ENCODE measurements at places on chromosomes 3 and 15.

GRCh38 chr3:46349484-46350261, 4.2 kb upstream of the CCR2 start:
- no peak for DNase-seq

DNA sequence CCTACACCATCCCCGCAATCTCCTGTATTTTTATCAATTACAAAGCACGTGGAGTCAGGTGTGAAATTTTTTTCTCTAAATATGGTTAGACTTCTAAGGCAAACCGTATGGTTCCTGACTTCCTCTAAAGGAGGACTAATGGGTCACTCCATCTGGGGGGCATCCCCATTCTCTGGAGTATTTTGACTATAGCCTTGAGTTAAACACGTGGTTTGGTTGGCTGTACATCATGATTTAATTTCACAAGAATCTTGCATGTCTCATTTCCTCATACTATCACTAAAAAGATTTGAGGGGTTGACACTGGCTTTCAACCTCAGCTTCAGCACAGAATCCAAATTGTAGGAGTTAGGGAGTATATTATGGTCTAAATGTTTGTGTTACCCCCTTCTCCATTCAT, 25.3 kb upstream of the ZNF770 start:
- DNase-seq, result no peak

DNA sequence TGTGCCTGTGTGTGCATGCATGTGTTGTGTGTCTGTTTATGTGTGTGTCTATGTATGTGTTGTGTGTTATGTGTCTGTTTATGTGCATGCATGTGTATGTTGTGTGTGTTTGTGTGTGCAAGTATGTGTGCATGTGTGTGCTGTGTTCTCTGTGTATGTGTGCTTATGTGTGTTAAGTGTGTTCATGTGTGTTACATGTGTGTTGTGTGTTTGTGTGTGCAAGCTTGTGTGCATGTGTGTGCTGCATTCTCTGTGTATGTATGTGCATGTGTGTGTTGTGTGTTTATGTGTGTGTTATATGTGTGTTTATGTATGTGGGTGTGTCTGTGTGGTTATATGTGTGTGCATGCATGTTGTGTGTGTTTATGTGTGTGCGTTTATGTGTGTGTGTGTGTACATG, 14.9 kb downstream of the UROC1 start:
- no peak for DNase-seq

GRCh38 chr3:183298701-183299153, 45.7 kb downstream of the B3GNT5 start:
- DNase-seq, result peak; percentile 12

- DNase-seq, result no peak
These were observed 339.6 kb upstream of the TBL1XR1 start for GRCh38 chr3:177536873-177537272.

DNA sequence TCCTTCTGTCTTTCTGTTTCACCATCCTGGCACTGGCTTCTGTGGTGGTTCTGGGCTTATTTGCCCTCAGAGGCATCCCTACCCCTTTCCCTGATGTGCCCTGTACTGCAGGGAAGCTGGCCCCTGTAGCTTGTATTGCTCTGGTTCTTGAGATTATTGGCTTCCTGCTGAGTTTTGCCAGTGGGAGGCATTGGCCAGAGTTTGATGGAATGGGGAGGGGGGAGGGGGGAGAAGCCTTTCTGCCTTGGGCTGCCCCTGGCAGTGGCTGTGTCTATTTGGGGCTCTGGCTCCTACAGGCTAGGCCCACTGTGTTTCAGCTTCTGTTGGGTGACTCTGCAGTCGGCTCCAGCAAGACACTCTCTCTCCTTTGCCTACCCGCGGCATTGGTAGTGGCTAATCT, 41.6 kb upstream of the SEMA6D start:
- no peak for DNase-seq

DNA sequence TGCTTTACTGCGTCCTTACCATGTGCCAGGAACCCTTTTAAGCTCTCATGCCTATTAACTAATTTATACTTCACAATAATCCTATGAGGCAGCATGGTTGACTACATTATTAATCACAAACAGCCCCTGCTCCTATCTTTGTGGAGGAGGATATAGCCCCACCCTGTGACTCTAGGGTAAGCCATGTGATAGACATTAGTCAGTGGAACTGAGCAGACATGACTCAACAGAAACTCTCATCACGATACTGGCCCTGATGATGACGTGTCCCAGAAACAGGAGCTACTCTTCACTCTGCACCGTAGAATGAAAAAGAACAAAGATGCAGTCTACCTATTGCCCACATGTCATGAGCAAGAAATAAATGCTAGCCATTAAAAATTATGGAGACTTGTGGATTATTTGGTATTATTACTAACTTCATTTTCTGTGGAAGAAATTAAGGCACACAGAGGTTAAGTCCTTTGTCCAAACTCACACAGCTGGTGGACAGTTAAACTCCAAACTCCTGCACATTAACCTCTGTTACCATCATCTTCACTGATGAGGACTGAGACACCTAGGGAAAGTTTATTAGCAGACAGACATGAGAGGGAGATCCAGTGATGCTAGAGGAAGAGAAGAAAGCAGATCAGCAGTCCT, 51.2 kb downstream of the CFAP20DC start:
- DNase-seq, result no peak

DNA sequence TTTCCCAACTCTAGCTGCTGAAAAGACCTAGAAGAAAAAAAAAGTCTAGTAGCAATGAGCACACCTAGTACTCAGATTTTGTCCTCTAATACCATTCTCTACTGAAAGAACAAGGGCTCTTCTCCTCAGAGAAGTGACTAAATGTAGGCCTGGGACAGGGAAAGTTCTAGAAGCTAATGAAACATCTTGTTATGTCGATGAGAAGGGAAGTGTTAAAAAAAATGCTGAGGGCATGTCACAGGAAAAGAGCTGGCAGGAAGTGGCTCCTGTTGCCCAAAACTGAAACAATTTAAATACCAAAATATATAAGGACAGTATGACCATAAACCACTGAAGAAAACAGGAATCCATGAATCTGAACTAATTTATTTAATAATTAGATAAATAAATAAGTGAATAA, 581.4 kb upstream of the TBL1XR1 start:
- no peak for DNase-seq

DNA sequence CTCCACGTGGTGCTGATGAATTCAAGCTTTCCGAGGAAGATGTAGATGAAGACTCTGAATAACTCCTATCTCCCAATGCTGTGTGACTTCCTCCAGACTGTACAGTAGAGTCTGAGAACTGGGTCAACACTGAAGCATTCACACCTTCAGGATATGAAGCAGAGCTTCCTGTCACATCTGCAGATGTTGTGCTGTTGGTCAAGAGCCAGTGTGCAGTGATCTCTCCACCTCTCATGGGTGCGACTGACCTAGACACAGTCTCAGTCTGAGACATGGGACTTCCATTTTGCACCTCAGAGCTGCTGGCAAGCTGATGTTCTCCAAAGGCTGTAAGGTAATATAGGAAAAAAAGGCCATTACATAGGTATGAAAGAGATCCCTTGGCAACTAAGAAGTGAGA, 36.5 kb downstream of the HEG1 start:
- no peak for DNase-seq

DNA sequence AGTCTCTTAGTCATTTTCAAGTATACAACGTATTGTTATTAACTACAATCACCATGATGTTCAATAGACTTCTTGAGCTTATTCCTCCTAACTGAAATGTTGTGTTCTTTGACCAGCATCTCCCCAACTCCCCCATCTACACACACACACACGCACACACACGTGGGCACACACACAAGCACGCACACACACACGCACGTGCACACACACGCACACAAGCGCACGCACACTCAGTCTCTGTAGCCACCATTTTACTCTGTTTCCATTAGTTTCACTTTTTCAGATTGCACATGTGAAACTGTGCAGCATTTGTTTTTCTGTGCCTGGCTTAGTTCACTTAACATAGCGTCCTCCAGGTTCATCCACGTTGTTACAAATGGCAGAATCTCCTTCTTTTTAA, 247.0 kb downstream of the XXYLT1 start:
- DNase-seq, result no peak

DNA sequence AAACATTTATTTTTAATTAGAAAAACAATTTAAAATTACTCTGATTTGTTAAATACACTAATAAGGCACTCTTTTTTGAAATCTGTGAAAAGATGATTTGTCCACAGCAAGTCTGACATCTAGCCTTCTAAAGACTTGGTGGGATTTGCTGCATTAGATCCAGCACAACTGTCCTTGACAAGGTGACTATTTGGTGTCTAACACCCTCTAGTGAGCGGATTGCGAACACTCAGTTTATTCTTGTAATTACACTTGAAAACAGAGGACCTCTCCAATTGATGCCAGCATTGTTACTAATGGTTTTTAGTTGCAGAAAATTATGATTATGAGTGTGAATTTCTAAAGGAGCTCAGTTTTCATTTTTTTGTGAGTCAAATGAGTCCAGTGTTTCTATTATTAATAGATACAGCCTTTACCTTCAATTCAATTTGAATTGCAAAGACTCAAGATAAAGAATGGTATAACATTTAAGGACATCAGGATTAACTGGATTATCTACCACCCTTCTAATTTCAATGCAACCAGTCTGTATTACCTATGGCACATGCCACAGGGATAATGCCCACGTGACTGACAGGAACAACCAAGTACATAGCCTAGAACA, 29.7 kb upstream of the STRIT1 start:
- peak; percentile 50 for DNase-seq

DNA sequence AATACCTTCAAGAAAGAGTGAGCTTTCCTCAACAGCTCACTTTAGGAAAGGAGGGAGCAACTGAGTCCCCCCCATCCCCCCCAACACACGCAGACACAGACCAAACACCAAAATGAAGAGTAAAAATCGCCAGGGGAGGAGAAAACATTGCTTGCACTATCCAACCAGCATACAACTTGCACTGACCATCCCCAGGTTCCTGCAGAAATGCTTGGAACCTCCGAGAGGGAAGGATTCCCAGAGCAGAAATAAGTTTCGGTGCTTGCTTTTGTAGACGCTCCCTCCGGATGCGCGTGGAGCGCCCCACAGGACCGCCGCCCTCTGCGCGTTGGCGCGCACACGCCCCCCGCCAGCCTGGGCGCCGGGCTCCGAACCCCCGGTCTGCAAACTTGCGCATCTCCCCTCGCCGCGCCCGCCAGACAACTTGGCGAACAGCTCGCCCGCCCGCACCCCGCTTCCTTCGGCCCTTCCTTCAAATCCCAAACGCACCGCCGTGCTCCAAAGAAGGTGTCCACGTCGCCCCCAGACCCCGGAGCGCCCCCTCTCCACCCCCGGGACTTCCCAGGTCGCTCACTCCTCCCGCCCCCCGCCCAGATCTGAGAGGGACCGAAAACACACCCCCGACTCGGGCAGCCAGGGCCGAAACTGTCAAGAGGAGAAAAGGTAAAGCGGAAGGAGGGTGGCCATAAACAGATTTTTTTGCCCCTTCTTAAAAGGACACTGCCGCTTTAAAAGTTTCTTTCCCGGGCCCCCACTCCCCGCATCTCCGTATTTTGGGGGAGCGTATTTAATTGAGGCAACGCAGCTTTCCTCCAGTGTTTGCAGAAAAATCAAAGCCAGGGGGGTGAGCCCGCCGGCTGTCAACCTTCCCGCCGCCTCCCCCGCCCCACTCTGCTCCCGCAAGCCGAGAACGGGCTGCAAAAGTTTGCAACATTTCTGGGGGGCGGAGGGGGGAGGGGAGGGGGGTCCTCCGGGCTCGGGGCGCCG, 859 bp downstream of the RORA start:
- no peak for DNase-seq

- DNase-seq, result no peak
These were observed 10.3 kb downstream of the LPP start for GRCh38 chr3:188164248-188164687.

All from anterior cingulate cortex (tissue), 58 donors.